Erythroblast (primary cell): ENCODE measurements at places on chromosomes 11 and 22.

- no peak for DNase-seq
Observed at GRCh38 chr11:128934926-128935325, 7.7 kb downstream of the TP53AIP1 start.

DNA sequence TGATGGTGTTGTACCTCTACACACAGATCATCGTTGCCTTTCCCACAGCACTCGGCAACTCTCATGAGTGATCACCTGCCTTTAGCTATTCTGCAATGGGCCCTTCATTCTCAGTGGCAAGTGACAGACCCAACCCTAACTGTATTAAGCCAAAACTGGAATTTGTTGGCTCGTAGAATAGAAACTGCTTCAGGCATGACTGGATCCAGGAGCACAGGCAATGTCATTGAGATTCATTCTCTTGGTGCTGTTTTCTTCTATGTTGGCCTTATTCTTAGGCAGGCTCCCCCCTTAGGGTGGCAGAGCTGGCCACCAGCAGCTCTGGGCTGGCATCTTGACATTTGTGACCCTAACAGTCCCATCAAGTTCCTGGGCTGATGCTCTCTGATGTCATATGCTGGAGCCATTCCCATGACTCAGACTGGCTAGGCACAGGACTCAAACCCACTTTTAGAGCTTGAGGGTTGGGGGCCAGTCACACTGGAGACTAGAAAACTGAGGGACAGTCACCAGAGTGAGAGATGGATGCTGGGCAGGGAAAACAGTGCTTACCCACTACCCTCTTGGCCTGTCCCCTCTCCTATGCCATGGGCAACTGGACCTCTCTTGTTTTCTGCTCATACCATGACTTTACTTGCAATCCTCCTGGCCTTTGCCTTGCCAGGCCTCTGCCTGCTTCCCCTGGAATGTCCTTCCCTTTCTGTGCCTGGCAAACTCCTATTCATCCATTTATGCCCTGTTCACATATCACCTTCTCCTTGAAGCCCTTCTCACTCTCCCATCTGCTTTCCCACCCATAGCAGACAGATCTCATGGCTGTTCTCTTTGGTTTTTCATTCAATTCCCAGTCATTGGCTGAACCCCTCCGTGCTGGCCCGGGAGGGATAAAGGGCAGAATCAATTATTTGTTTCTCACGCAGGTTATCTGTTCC is 7.1 kb upstream of the CDC42EP2 start:
- no peak for DNase-seq

- DNase-seq: no peak
Observed at GRCh38 chr22:46791201-46791731, 28.8 kb downstream of the TBC1D22A start.

DNA sequence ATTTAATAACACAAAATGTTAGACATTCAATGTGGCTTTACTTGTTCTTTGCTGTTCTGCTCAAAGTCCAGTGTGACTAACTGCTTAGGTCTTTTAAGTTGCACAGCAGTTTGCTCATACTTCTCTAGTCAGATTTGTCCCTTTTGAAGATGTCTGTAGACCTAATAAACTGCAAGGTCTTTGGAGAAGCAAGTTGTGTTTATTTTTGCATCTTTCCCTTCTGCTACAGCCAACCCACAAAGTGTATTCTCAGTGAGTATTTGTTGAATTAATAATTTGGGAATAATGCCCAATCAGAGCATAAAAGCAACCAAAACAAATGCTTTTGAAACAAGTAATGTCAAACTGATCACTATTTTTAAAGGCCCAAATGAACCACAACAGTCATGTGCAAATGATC is 312.5 kb downstream of the CADM1 start:
- DNase-seq: no peak

GRCh38 chr11:11988681-11989261 is 19.7 kb downstream of the DKK3 start:
- no peak for DNase-seq

DNA sequence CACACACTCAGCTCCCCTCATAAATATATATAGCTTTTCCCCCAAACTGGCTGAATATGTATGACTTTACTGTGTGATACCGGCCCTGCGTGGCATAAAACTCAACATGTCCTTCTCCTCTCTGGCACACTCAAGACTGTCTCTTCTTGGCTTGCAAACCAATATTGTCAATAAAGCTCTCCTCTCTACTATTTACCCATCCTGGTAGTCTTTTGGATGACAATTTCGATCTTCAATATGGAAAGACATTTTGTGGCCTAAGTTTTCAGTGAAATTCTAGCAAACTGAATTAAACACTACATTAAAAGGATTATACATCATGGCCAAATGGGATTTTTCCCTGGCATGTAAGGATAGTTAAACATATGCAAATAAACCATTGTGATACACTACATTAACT is 1255.9 kb downstream of the JRKL start:
- no peak for DNase-seq

GRCh38 chr11:6333095-6333494 is 12.8 kb upstream of the CAVIN3 start:
- no peak for DNase-seq

GRCh38 chr22:39537975-39538374 is 5.4 kb upstream of the RPS19BP1 start:
- DNase-seq: no peak

- no peak for DNase-seq
Observed at GRCh38 chr11:76313913-76314740, 66.8 kb downstream of the THAP12 start.

DNA sequence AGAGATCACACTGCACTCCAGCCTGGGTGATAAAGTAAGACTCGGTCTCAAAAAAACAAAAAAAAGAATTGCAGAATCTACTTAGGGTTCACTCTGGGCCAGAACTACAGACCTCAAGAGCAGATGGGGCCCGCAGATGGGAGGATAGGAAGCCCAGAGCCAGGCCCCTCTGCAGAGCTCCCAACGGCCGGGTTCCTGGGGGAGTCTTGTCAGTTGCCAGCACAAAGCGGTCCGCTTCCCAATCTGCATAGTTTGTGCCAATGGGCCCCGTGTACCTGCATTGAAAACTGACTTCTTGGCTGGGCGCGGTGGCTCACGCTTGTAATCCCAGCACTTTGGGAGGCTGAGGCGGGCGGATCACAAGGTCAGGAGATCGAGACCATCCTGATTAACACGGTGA is 1.7 kb upstream of the CHID1 start:
- no peak for DNase-seq

DNA sequence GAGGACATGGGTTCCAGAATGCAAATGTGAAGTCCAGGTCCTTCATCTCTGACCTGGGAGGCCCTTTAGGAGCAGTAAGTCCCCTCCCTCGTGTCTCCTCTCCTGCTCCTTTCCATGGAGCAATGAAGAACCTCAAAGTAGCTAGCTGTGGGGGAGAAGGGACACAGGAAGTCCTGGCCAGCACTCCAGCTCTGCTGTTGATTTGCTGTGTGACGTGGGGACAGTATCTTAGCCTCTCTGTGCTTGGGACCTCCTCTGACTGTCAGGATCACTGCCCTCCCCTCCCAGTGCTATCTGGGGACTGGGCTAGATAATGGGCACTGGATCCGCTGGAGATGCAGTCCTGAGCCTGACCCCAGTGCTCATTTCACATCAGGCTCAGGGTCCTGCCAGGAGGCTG is 1.1 kb upstream of the APOBEC3H start:
- no peak for DNase-seq

DNA sequence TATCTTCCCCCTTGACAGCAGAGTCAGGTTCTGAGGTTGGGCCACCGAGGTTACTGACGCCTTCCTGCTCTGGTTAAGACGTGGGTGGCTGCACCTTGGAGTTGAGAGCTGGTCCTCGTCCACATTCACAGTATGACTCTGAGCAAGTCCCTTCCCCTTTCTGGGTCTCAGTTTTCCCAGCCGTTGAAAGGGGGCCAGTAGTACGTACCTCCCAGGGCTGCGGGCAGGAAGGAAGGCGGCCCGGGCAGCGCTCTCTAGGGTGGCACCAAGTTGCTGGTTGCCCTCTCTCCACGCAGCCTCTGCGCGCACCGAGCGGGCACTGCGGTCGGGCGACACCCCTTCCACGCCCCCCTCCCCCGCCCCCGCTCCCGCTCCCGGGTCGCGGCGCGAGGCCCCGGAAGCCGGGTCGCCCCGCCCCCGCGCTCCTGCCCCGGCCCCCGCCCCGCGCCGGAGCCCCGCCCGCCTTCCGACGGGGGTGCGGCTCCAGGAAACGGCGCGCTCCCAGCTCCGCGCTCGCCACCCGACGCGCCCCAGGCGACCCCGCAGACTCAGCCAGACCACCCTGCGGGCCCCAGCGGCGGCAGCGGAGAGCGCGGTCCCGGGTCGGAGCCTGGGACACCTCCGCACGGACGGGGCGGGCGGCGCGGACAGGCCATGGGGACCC is at the start of gene EHBP1L1:
EHBP1L1 (plus strand) TSS at position 486 of the 664 bp plus-strand sequence. CDS start 250 bp downstream, outside the sequence.
- peak; percentile 90 for DNase-seq

- no peak for DNase-seq
Observed at GRCh38 chr11:12160680-12161079, 50.3 kb downstream of the MICAL2 start.

GRCh38 chr11:78715639-78716311 is 141.1 kb upstream of the NARS2 start:
- peak; percentile 73 for DNase-seq

DNA sequence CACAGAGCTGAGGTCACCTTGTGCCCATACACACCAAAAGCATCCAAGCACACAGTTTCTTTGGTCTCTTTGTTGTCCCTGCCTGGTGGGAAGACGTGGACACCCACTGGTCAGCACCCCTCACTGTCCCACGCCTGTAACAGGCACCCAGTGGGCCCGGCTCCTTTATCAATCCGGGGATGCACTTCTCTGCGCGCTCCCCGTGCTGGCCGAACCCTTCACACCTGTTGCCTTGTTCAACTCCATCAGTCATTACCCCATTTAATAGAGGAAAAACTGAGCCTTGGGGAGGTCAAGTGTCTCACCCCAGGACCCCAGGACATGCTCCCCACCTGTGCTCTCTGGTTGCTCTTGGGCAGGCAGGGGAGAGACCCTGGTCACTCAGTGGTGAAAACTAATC is 49.7 kb upstream of the FGF3 start:
- no peak for DNase-seq

GRCh38 chr11:62805961-62806441 is 761 bp upstream of the NXF1 start:
- no peak for DNase-seq

DNA sequence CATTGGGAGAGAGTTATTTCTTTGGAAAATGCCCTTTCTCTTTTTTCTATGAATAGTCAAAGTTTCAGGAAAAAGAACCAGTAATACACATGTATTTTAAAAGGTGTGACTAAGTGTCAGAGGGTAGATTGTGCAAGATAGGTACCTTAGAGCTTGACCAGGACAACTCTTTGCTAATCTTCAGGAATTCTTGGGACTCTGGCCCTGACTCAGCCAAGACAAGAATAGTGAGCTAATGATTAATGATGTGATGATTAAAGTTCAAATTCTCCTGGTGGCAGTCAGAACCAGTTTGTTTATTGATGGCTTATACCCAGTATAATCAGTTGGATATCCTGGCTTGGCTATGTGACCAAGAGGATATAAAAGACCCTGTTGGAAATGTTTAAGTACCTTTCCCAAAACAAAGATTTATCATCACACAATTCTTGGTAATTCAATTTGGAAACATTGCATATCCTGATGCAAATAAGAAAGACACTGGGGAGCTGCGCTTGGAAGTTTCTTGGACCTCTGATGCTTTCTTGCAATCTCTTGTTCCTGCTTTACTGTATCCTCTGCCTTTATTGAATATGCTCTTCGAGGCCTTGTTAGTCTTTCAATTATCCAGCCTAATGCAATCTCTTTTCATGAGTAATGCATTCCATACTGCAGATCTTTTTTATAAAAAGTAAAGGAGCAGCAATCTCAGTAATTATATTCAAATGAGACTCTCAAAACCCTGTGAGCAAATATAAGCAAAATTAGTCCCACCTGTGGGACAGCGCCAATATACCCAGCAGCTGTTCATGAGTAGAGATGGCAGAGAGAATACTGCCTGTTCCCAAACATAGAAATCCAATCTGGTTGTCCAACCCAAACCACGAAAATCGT is 48.0 kb upstream of the CEP126 start:
- DNase-seq: no peak

DNA sequence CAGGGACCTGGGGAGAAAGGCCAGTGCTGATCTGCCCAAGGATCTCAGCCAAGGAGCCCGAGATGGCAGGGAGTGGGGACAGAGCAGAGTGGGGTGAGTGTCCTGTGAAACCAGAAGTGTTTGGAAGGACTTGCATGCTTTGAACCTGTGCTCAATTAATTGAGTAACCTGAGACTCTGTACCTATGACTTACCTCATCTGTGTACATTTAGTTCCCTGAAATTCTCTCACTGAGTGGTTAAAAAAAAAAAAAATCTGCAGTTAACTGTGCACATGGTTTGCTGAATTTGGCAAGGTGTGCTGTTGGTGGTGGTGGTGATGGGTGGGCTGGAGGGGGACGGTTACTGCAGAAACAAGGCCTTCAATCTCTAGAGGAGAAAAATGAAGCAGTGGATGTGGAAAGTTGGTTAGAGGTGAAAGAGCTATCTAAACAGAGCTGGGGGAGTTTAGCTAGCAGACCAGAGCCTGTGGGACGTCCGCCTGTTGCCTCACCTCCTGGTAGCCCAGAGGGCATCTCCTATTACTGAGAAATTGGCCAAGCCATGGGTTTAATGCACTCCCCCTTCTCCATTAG is 8.3 kb upstream of the SORL1-AS1 start:
- DNase-seq: no peak

- DNase-seq: no peak
Observed at GRCh38 chr22:45934659-45935341, 42.2 kb downstream of the WNT7B start.

DNA sequence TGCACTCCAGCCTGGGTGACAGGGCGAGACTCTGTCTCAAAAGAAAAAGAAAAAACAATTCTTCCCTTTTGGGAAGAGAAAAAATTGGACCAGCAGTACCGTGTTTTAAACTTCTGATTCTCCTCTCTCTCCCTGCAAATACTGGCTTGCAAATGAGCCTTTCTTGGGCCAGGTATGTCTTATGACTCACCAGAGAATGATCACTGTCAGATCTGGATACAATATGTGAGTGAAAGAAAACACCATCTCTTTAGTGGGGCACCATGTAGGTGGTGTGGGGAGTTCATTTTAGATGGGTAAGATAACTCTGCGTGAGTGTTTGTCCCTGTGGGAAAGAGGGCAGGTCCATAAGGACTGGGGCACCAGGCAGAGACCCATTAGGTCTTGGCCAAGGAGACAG is 2.4 kb upstream of the SCGB2A2 start:
- DNase-seq: no peak

DNA sequence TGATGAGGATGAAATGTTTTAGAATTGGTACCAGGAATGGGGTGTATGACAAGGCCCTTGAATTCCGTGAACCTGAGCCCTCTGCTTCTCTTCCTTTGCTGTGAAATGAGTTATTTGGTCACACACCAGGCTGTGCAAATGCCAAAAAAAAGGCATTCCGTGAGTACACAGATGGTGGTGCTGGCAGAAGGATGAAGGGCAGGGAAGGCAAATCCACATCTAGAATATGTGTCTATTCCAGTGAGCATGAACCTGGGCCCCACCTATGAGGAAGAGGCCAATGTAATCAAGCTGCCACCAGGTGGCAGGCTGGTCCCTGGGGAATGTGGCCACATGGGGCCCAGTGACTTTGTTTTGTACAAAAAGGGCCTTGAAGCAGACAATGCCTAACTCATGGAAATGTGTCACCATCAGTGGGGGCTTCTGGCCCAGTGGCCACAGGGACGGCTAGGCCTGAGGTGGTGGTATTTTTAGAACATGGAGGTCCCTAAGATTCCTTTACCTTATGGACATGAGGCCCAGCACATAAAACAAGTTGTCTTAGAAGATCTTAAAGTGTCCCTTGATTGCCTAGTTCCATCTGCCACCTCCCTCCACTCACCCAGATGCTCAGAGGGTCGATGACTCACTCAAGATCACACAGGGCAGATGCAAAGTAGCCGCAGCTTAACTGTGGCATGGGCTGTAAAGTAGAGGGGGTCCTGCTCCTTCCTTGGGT is 3.9 kb upstream of the RNF215 start:
- peak; percentile 86 for DNase-seq
